Aortic smooth muscle cell (primary cell): ENCODE measurements at places on chromosomes 2 and 18. TPM values are rescaled to one million over a fixed set of nuclear protein-coding genes. Genes with fewer than 3 reads are reported as not detected.

Gene LOXHD1
- not detected in 2 replicates for total RNA-seq

Gene RAD51AP2
- total RNA-seq: not detected in 2 replicates

Gene ALPI
- not detected in 2 replicates for total RNA-seq

Gene KIDINS220
- 71.1 and 98.2 TPM in 2 replicates for total RNA-seq

Gene GPR75
- total RNA-seq: 0.79 and 0.99 TPM in 2 replicates

Gene OXER1
- not detected in 2 replicates for total RNA-seq

Gene CXXC1
- 31.4 and 34.5 TPM in 2 replicates for total RNA-seq

Gene SERPINB3
- total RNA-seq: not detected in 2 replicates

Gene DPYSL5
- total RNA-seq: not detected in 2 replicates

Gene TFCP2L1
- 0.26 and 0.31 TPM in 2 replicates for total RNA-seq

Gene PSMA8
- total RNA-seq: not detected in 2 replicates

Gene STAT4
- total RNA-seq: 0.31 and 0.53 TPM in 2 replicates

Gene MC5R
- not detected in 2 replicates for total RNA-seq

Gene RESP18
- not detected in 2 replicates for total RNA-seq

Gene SLC4A3
- 0.40 and 0.50 TPM in 2 replicates for total RNA-seq

Gene ZNF385B
- under 0.01 TPM in 1 of 2 replicates, not detected in the other for total RNA-seq

Gene SH3RF3
- total RNA-seq: 4.9 and 6.3 TPM in 2 replicates

Gene RNMT
- 14.3 and 20.3 TPM in 2 replicates for total RNA-seq

Gene KANSL1L
- total RNA-seq: 18.0 and 21.4 TPM in 2 replicates

Gene GALM
- total RNA-seq: 17.3 and 18.0 TPM in 2 replicates

Gene PXDN
- 110 and 154 TPM in 2 replicates for total RNA-seq

Gene MC2R
- not detected in 2 replicates for total RNA-seq

Gene LHCGR
- total RNA-seq: not detected in 2 replicates

Gene C2orf72
- total RNA-seq: 0.25 and 0.26 TPM in 2 replicates

Gene PLEK
- under 0.01 and 0.13 TPM in 2 replicates for total RNA-seq

Gene IGFBP5
- total RNA-seq: 139 and 270 TPM in 2 replicates

Gene AUP1
- total RNA-seq: 68.1 and 85.1 TPM in 2 replicates

Gene ZSWIM2
- total RNA-seq: not detected in 2 replicates

Gene ECEL1
- total RNA-seq: not detected in 2 replicates

Gene IL1RN
- not detected in 2 replicates for total RNA-seq

Gene NT5DC4
- not detected in 2 replicates for total RNA-seq

Gene CCDC68
- total RNA-seq: 3.9 and 5.8 TPM in 2 replicates

Gene XDH
- under 0.01 and 0.06 TPM in 2 replicates for total RNA-seq

Gene MERTK
- 4.9 and 5.4 TPM in 2 replicates for total RNA-seq

Gene TTLL4
- total RNA-seq: 4.2 and 5.6 TPM in 2 replicates

Gene PPP1CB
- 153 and 167 TPM in 2 replicates for total RNA-seq

Gene ST6GAL2
- total RNA-seq: not detected in 2 replicates

Gene KCNG3
- not detected in 2 replicates for total RNA-seq

Gene TGIF1
- total RNA-seq: 62.9 and 73.6 TPM in 2 replicates

Gene NAT8
- not detected in 2 replicates for total RNA-seq

Gene FIGN
- total RNA-seq: 1.3 and 2.2 TPM in 2 replicates

Gene CXCR2
- not detected in 2 replicates for total RNA-seq

Gene FBXO48
- 0.19 and 0.26 TPM in 2 replicates for total RNA-seq

Gene BOLA3
- total RNA-seq: 31.0 and 34.3 TPM in 2 replicates

Gene PARD3B
- 6.2 and 9.6 TPM in 2 replicates for total RNA-seq

Gene ANKRD62
- total RNA-seq: under 0.01 TPM in 1 of 2 replicates, not detected in the other

Gene SERPINB13
- not detected in 2 replicates for total RNA-seq

Gene TPO
- not detected in 2 replicates for total RNA-seq

Gene TEKT4
- total RNA-seq: not detected in 2 replicates

Gene GLB1L
- total RNA-seq: 15.3 and 20.3 TPM in 2 replicates

Gene SCG2
- 4.0 and 10.8 TPM in 2 replicates for total RNA-seq

Gene WDR12
- 23.6 and 27.6 TPM in 2 replicates for total RNA-seq

Gene BIN1
- 26.1 and 41.5 TPM in 2 replicates for total RNA-seq

Gene SH2D6
- 0.12 and 0.40 TPM in 2 replicates for total RNA-seq

Gene POLE4
- 24.4 and 36.9 TPM in 2 replicates for total RNA-seq

Gene GDF7
- 1.3 and 6.2 TPM in 2 replicates for total RNA-seq

Gene ANKRD30BL
- total RNA-seq: not detected in 2 replicates
